ENCODE measurements at places on chromosomes 2 and 18.

GRCh38 chr2:132692816-132693215 is 22.8 kb upstream of the LYPD1 start:
- no peak for DNase-seq

GRCh38 chr2:201258666-201259615 is 1.4 kb upstream of the CASP8 start:
- DNase-seq: no peak

GRCh38 chr2:46878886-46879285 is 36.7 kb downstream of the MCFD2 start:
- no peak for DNase-seq

- DNase-seq: no peak
Observed at GRCh38 chr2:201203916-201204654, 21.1 kb downstream of the CASP10 start.

DNA sequence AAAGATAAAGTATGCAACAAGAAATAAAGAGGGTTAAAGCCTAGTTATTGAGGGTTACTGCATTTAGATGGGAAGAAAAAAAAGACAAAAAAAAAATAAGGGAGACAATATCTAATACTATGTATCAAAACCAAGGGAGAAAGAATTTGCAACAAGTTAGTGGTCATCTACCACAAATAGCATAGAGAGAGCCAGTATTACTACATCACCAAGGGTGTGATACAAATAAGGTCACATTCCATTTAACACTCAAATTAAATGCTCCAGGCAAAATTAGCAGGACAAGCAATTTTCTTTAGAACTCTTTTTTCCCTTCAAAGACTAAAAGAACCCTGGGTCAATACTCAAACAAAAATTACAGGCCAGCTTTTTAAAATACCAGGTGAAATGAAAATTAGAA is 115.1 kb upstream of the GULP1 start:
- no peak for DNase-seq

DNA sequence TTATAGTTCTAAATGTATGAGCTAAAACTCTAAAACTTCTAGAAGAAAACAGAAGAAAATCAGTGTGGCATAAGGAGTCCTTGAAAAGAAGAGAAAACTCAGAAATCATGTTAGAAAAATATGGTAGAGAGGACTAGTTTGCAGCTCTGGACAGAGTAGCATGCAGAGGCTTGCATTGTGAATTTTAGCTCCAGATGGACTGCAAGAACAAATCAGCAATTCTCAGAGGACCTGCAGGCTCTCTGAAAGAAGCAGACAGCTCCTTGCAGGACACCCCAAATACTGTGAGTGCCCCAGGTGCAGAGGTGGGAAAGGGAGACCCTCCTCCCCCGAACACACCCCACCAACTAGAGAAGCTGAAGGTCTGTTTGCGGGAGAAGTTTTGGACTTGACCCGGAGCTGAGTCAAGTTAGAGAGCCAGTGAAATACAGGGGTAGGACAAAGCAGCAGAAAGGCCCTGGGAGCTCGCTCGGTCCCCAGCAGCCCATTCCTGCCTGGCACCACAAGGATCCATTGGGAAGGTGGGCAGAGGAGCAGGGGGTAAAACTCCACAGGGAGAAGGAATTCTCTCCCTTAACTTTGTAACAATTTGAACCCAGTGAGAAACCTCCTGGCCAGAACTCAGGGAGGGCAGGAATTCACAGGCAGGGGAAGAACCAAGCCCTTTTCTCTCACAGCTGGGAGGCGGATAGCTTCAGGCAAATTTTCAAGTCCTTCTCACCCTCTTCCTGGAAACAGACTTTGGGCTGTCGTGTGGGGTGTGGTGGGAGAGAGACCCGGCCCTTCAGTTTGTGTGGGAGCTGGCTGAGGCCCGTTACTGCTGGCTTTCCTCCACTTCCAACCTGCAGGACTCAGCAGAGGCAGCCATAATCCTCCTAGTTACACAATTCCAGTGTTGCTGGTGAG is 216.2 kb upstream of the SLC35G4 start:
- DNase-seq: no peak

DNA sequence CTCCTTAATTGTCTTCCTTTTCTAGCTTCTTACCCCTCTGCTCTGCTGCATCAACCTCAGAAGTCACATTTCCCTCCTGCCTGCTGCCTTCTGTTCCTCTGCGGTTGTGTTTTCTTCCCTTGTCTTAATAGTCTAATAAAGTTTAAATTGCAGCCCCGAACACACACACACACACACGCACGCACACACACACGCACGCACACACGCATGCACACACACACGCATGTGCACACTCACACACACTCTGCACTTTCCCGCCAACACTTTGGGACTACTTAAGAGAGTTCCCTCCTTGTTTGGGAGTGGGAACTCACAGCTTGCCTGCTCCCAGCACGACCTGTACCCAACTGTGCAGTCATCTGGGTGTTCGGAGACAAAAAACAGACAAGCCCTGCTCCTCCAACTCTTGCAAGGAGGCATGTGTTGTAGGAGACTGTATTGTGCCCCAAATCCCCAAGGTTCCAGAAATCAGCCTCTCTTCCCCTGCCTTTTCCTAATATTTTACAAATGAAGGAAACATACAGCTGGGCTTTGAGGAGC is 99.1 kb downstream of the SETBP1 start:
- DNase-seq: no peak

DNA sequence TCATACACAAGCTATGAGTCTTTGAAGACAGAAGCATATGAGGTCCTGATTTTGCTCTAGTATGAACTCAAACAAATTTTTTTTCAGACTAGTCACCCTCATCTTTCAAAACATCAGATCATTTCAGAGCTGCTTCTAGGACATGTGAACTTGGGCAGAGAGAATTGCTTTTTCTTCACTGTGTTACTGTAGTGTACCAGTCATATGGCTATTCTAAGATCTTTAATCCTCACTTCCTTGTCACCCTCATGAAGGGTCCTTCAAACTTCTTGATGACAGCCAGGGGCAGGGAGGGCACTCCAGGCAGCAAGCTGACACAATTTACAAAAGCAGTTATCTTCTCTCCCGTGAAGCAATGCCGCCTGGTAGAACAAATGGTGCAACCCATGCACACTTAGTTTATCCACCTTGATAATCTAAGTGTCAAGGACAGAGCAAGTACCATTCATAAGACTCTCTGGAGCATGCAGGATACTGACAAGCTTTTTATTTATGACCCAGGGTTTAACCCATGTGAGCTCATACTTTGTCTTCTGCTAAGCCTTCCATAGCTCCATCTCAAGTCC is 200.6 kb downstream of the DPP10 start:
- DNase-seq: no peak

DNA sequence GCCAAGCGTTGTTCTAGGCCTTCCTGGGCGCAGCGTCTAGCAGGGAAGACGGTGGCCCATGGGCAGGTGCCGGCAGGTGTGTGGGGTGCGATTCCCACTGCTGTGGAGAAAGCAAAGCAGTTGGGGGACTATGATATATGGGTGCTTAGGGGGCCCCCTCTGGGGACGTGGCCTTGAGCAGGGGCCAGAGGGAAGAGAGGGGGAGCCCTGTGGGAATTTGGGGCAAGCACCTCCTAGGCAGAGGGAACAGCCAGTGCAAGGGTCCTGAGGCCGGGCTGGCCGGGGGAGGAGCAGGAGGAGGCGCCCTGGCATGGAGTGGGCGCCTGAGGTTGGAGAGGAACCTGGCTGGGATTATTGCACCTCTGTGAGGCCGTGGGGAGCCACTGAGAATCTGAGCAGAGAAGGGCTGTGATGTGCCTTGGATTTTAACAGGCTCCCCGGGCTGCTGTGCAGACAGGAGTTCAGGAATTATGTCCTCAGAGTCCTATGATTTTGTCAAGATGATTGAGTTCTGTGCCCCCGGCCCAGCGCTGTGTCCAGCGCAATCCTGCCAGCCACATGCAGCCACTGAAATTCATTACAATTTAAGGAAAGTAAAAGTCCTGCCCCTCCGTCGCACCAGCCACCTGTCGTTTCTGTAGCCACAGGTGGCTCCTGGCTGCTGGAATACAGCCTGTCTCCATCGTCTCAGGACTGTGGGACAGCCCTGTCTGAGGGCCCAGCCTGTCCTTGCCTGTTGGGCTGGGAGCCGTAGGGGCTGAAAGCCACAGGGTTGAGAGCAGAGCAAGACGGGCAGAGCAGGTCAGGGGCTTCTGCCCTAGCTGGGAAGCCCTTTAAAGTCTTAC is 9.1 kb upstream of the KLHL30 start:
- DNase-seq: no peak

- peak; percentile 17 for DNase-seq
Observed at GRCh38 chr2:31413862-31414550, 536 bp downstream of the XDH start.

- no peak for DNase-seq
Observed at GRCh38 chr2:88053296-88053695, 2.3 kb downstream of the KRCC1 start.

- DNase-seq: no peak
Observed at GRCh38 chr18:56575819-56576663, 62.4 kb downstream of the TXNL1 start.

DNA sequence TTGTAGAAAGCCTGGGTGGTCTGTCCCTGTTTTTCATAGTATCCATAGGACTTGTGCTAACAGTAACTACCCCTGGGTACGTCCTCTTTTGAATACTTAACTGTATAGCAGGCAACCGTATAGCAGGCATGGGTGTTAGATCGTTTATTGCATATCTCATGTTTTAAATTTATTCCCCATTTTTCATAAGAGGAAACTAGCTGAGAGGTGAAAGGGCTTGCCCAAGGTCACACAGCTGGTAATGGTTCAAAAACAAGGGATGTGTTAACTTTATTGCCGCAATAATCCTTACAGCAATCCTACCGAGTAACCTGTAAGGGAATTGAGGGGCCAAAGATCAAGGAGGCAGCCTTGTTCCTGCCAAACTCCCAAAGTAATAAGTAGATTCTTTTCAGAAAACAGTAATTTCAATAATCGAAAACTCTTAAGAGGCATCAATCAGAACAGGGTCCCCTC is 990 bp upstream of the MGAT4A start:
- DNase-seq: no peak

DNA sequence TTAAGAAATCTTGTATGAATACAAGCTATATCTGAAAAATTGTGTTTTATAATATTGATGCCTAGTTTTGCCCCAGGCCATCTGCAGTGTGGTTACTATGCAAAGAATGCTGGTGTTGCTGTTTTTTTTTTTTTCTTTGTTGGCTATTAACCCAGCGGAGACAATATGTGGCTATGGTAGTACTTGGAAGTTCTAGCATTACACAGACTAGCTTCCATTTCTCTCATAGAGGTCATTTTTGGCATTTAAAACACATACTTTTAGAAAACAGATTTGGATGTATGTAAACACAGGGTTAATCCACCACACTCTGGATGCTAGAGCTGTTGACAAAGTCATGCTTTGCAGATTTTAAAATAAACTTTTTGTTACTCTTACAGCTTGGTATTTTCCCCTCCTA is 209.8 kb downstream of the NEDD4L start:
- no peak for DNase-seq

DNA sequence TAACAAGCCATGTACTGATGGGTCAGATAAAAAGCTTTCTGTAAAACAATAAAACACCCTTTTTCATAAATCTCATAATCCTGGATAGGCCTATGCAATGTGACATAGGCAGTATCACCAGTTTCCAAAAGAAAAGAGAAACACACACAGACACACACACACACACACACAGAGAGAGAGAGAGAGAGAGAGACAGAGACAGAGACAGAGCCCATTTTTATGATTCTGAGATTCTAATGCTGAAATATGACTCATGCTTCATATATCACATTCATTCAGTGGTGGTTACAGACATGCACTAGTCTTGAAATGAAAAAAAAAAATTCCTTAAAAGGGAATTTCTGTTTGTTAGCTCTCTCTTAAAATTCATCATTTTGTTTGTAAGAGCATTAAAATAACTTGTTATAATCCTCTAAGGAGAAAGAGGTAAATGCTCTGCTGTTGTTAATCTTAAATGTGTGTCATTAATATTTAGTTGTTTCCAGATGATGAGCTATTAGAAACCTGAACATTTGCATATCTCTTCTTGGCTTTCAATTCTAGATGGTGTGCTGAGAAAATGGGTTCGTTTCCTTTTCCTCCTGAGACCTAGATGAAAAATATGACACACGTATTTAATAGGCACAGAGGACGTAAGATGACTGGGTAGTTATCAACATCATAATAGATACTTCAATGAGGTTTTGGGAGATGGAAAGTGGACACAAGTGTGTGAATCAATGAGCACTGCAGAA is 1598.7 kb upstream of the ACVR2A start:
- no peak for DNase-seq

DNA sequence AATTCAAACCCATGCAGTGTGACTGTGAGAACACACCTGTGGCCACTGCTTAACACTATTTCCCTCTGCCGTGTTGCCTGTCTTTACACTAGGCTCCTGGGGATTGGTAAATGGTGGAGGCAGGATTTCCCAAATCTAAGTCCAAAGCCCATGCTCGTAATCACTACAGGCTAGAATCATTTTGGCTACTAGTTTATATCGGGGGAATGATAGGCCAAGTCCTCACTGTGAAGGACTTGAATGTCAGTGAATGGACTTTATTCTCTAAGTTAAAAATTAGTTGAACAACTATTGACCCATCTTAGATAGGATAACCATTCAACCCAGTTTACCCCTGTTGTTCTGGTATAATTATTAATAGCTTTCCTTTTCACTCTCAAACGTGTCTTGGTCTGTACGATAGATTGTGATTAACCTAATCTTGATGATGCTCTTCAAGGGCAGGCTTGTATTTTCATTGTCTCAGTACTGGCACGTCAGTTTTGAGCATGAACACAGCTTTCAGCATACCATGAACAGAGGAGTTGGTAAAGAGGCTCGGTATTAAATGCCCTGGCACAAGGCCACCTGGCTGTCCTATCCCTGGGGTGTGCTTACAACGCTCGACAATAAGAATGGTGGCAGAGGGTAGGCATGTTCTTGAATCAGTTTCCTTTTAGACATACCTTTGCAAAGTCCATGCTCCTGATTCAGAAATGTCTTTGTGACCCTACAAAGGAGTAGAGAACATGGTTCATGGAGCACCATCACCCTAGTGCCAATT is 148.8 kb downstream of the RTN4 start:
- no peak for DNase-seq

- DNase-seq: no peak
Observed at GRCh38 chr2:122148128-122148767, 392.8 kb downstream of the TSN start.

- DNase-seq: no peak
Observed at GRCh38 chr2:191892391-191892790, 45.5 kb upstream of the CAVIN2 start.

- no peak for DNase-seq
Observed at GRCh38 chr2:20482725-20483124, 35.9 kb downstream of the RHOB start.

GRCh38 chr18:45175511-45175910 is 439.8 kb upstream of the SLC14A2 start:
- DNase-seq: no peak

GRCh38 chr18:46373791-46374190 is 269.6 kb downstream of the HAUS1 start:
- DNase-seq: no peak

- no peak for DNase-seq
Observed at GRCh38 chr18:68060871-68061270, 544.4 kb upstream of the DSEL start.

GRCh38 chr2:54586062-54586461 is 129.9 kb downstream of the SPTBN1 start:
- no peak for DNase-seq

GRCh38 chr2:51032751-51033330 is 909 bp upstream of the NRXN1 start:
- no peak for DNase-seq

GRCh38 chr2:15808944-15809343 is 131.4 kb upstream of the MYCN start:
- DNase-seq: no peak

Data from stimulated activated CD4-positive, alpha-beta T cell treated with anti-CD3 and anti-CD28 coated beads, Interleukin-15, amount 100 ng/mL, for 24 hours (primary cell).